ENCODE measurements at places on chromosomes 5 and 9. TPM values are rescaled to one million over a fixed set of nuclear protein-coding genes. Genes with fewer than 3 reads are reported as not detected.
A peak's percentile ranks its signal among the peaks of the same experiment; 100 is the strongest.

The TAL2 gene
- not detected for total RNA-seq

The MAMDC2 gene
- 6.0 TPM for total RNA-seq

The SLCO6A1 gene
- total RNA-seq: 0.42 TPM

DNA sequence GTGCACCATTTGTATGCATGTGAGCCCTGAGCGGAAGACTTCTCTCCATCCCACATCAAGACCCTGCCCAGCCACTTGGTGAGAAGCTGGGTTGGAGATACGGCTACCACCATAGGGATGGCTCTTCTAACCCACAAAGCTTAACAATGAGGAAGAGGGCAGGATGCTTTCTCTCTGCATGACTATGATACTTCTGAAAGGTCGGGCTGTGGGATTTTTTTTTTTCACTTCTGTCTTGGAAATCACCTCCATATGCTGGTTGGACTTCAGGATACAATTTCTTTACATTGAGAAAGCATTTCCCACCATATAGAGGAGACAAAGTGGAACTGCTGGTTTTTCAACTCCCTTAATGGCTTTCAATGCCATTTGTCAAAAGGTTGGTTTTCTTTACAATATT is 30.5 kb downstream of the ZNF366 start:
- H3K4me1 ChIP-seq: 0 out of 2 replicates have a peak, but pooled peaks cover 3% of the 10 kb centered on the region
- H3K4me3 ChIP-seq: no peak overlapping the region
- H3K27me3 ChIP-seq: no peaks in the 10 kb centered on the region
- no peaks in the 10 kb centered on the region for H3K36me3 ChIP-seq
- DNase-seq: no peak

DNA sequence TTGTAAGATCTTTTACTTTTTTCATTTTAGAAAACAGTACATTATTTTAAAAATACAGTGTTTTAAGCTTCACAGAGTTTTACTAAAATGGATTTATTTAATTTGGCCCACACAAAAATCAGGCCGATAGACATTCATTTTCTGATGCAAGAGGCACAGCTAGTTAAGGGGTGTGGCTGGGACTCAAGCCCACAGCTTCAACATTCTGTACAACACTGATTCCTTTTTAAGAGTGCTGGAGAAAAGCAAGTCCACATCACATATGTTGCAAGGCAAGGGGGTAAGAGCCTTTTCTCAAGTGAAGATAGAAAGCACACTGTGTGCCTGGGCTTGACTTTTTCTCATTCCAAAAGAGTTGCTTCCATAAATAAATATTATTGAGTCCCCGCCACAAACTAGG is 195.9 kb downstream of the RFK start:
- H3K36me3 ChIP-seq: peaks cover 2% of the 10 kb centered on the region
- H3K4me3 ChIP-seq: no peak overlapping the region
- no peak for DNase-seq
- no peaks in the 10 kb centered on the region for H3K27me3 ChIP-seq
- no peaks in the 10 kb centered on the region for H3K4me1 ChIP-seq

DNA sequence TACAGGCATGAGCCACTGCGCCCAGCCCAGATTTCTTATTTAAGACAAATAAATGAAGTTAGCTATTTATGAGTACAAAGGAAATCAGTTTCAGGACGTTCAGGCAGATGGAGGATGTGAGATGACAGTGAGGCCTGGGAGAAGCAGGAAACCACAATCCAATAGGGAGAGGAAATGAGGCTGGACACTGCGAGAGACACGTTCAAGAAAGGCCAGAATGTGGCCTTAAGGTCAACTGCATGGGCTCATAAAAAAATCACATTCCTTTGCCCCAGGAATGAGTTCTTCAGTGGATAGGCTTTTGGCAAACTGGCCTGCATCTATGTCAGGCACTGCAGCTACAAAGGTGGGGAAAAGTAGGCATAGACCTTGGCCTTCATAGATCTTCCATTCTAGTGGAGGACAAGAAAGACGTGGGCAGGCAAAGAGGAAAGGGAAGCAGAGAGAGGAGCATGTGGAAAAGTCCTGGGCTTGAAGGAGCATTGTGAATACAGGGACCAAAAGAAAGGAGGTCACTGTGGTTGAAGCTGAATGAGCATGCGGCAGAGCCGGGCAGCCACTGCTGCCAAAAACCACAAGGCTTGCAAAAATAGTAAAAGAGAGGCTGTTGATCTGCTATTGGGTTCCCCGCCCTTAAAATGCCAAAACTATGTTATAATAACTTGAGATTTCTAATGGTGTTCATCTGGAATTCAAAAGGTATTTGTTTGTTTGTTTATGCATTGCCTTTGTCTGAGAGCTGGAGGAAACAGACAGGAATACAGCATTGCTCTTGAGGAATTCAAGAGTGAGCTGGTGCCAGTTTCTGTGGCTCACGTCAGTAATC is 133.0 kb downstream of the GNA14 start:
- H3K27me3 ChIP-seq: no peaks in the 10 kb centered on the region
- 0 out of 2 replicates have a peak, but pooled peaks cover 3% of the 10 kb centered on the region for H3K36me3 ChIP-seq
- no peak overlapping the region for H3K4me3 ChIP-seq
- no peak overlapping the region for H3K27ac ChIP-seq
- H3K4me1 ChIP-seq: peaks cover 12% of the 10 kb centered on the region

- H3K4me3 ChIP-seq: no peak overlapping the region
- no peaks in the 10 kb centered on the region for H3K36me3 ChIP-seq
- H3K4me1 ChIP-seq: peaks cover 22% of the 10 kb centered on the region
- H3K27ac ChIP-seq: no peak overlapping the region
- H3K27me3 ChIP-seq: no peaks in the 10 kb centered on the region
These were observed 84.5 kb upstream of the NFIB start for GRCh38 chr9:14398473-14398872.

DNA sequence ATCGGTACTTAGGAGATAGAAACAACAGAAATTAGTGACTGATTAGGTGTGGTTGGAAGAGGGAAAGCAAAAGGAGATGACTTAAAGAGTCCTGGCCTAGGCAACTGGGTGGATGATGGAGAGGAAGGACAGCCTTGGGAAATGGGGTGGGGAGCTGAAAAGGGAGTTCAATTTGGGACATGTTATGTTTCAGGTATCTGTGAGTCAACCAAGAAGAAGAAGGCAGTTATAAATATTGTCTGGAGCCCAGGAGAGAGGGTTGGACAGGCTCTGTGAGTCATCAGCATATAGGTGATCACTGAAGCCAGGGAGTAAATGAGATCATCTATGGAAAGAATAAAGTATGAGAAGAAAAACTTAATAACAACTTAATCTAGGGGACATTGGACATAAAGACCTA is 357.7 kb downstream of the NPR3 start:
- H3K36me3 ChIP-seq: no peaks in the 10 kb centered on the region
- no peaks in the 10 kb centered on the region for H3K4me1 ChIP-seq
- no peak for DNase-seq

DNA sequence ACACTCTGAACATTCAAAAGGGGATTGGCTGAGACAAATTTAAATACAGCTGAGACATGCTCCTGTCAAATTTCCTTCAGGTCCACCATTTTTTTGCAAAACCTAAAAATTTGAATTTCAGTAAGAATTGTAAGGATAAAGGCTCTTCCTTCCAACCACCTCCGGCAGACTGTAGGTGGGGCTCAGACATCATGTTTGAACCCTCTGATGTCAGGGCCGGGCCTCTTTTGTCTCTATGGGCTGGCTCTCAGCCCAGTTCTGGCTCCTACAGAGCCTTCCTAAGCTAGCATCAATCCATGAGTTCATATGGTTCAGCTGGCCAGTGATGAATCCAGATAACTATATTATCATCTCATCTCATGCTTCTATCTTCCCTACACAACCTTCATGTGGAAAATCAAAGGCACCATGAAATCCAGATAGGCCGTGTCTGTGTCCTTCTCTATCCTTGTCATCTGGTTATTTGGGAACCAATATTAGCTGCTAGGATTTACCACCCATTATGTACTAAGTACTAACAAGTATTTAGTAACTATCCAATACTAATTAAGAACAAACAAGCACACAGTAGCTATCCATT is 44.2 kb downstream of the NIPSNAP3B start:
- H3K27me3 ChIP-seq: no peaks in the 10 kb centered on the region
- no peak overlapping the region for H3K27ac ChIP-seq
- no peaks in the 10 kb centered on the region for H3K36me3 ChIP-seq

DNA sequence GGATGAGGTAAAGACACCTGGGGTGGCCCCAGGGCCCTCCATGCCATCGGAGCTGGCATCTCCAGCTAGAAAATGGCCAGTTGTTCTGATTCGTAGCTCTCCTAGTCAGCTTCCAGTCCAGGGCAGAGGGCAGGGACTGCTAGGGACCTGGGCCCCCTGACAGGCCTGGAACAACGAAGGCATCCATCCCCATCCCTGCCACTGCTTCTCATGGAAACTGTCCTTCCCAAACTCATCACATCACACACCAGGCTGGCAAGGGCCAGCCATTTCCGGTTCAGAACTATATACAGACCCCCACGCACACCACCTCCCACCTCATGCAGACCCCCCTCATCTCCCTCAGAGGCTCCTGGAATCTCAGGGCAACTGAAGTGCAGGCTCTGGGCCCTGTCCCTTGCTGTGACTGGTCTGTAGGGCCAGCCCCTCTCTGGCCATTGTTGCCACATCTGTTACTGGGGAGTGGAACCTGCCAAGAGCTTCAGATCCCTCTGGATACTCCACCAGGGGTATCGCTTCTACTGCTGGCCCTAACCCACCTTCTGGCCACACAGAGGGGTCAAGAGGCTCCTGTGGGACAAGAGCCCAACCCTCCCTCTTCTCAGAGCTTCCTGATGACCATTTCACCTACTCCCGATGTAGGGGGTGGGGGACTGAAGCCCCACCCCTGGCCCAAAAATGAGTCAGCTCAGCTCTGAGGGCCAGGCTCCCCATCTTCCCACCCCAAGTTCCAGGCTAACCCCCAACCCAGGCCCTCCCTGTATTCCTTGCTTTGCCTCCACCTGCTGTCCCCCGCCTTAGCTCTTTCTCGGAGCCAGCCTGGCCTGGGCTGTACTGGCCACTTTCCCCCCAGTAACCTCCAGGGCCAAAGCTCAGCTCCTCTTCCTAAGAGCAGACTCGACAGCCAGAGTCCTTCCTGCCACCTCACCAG is 1.2 kb upstream of the MZB1 start:
- H3K4me3 ChIP-seq: peak overlapping the region; percentile 68
- peaks cover 41% of the 10 kb centered on the region for H3K27me3 ChIP-seq
- no peak for DNase-seq
- H3K27ac ChIP-seq: no peak overlapping the region

GRCh38 chr5:102796498-102796897 is 41.4 kb downstream of the PAM start:
- no peak for DNase-seq
- H3K4me3 ChIP-seq: no peak overlapping the region

GRCh38 chr5:89435347-89435746 is 552.4 kb upstream of the MEF2C start:
- H3K4me1 ChIP-seq: peaks cover 10% of the 10 kb centered on the region
- no peaks in the 10 kb centered on the region for H3K27me3 ChIP-seq
- no peak for DNase-seq
- no peak overlapping the region for H3K4me3 ChIP-seq

DNA sequence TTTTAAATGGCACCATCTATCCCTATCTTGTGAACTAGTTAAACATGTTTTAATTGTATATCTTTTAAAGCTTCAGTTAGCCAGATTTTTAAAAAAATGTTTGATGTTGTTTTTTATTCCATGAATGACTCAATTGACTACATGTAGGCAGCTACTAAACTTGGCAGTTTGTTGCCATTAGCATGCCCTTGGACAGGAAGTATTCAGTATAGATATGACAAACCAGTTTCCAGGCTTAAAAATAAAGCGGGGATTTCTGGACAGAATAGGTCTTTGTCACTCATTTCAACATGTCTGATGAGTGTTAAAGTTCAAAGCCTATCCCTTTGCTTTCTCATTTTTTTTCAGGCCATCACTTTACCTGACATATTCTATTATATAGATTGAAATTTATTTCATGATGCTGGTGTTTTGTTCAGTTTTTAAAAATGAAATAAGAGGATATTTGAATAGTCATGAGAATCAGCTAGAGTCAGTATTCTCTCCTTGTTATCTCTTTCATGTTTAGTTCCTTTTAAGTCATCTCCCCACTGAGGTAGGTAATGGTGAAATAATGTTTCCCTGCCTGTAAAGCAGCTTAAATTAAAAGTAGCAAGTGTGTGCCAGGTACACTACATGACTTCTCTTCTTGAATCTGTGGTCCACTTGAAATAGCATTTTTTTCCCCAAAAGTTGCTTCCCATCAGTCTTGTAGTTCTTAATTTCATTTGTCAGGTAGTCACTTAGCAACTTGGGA is 11.9 kb downstream of the TNFAIP8 start:
- no peaks in the 10 kb centered on the region for H3K27me3 ChIP-seq
- H3K36me3 ChIP-seq: peaks cover 8% of the 10 kb centered on the region
